ENCODE measurements at places on chromosomes 7 and 10.

DNA sequence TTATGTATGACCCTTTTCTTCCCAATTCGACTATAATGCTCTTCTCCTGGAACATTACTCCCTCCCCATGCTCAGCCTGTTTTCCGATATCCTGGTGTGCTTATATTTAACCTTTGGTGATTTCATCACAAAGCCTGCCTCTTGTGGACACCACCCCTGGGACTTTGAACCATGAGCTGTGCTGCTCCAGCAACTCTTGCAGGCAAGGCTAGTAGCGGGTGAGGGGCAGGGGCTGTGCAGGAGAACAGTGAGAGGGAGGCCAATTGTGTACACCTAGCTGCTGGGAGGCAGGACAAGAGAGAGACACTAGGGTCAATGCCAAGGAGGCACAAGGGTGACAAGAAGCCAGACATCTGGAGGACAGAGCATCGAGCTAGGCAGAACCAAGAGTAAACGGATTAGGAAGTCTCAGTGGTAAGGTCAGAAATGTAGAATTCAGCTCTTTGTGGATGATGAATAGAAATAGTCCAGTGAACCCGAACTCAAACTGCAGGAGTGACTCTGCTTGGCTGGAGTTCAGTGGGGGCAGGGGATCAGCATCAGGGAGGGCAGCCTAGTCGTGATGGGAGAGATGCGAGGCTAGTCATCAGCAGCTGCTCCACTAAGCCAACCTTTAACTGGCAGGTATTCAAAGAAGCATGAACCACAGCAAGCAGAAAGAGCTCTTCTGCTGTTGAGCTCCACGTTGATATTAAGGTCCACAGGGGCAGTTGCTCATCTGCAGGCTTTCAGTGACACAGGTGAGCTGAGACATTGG lies 31.0 kb upstream of the MKI67 start:
- DNase-seq: no peak

DNA sequence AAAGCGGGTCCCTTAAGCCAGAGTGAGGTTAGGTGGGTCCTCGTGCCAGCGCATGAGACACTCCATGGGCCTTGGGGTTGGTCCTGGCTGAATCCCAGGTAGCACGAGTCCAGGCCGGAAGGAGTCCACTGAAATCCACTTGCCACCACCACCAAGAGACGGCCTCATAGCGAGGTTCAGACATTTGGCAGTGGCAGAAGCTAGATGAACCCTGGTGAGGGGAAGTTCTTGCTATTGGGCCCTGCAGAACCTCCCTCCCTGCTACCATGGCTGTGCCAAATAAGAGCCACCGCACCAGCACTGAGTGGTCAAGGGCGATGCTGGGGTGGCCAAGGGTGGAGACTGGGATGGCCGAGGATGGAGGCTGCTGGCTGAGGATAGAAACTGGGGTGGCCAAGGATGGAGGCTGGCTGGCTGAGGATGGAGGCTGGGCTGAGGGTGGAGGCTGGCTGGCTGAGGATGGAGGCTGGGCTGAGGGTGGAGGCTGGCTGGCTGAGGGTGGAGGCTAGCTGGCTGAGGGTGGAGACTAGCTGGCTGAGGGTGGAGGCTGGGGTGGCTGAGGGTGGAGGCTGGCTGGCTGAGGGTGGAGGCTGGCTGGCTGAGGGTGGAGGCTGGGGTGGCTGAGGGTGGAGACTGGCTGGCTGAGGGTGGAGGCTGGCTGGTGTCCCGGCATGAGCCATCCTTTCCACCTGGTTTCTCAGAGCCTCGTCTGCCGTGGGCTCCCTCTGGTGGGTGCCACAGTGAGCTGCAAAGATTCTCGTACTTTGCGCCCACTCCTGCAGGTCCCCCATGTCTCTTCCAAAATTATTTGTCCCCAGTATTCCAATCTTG lies 88.2 kb downstream of the ELFN1 start:
- DNase-seq: no peak

DNA sequence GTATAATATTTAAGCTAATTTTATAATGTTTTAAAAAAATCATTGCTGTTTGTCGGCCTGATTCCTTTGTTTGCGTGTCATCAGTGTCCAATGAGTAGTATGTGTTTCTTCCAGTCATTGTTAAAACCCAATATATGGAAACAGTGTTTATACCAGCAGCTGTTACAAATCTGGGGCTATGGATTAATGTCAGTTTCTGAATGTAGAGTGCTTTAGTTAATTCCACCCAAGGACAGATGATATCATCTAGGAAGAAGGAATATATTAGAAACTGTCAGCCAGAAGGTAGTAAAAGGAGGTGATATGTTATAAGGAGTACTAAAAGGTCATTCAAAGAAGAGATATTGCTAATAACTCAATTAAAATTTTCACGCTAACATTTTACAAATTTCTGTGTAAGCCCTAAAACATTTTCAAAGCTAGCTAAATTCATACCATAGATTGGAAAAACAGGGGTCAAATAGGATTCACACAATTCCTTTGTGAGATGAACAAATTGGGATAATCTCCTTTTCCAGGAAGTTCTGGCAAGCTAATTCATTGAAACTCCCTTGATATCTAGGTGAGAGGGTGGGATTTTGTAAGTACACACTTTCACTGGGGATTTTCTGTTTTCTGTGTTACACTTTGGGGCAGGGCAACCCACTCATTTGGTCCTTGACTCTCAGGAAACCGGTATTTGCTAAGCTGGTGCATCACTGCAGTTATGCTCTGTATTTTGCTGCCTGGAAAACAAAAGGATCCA lies 448.8 kb downstream of the LRMDA start:
- no peak for DNase-seq

- DNase-seq: no peak
Measured at GRCh38 chr7:88399696-88400240, 93.1 kb upstream of the STEAP4 start.

- no peak for DNase-seq
Measured at GRCh38 chr10:116476461-116476860, 48.8 kb downstream of the PNLIPRP3 start.

DNA sequence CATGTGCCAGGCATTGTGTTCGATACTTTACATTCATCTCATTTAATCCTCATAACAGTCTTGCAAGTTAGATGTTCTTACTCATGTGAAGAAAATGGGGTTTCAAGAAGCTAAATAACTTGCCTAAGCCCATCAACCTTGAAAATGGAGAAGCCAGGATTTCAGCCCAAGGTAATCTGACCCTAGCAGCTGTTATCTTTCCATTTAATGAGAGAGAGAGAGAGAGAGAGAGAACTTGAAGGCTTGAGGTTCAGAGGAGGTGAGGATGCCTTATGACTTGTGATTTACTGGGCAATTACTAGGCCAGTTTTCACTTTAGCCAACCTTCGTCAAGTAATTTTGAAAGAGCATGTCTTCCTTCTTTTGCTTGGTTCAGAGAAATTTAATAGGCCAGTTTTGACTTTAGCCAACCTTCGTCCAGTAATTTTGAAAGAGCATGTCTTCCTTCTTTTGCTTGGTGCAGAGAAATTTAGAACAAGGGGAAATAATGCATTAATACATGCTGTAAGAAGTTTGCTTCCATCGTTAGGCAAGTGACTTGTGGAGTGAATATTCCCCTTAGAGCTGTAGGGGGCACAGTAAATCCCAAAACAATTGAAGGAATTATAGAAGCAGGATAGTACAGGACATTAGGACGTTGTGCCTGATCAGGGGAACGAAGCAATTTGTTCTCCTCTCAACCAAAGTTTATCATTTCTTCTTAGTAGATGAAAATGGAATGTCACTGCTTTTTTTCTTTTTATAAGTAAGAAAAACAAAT lies 143.0 kb upstream of the BMPER start:
- DNase-seq: no peak

DNA sequence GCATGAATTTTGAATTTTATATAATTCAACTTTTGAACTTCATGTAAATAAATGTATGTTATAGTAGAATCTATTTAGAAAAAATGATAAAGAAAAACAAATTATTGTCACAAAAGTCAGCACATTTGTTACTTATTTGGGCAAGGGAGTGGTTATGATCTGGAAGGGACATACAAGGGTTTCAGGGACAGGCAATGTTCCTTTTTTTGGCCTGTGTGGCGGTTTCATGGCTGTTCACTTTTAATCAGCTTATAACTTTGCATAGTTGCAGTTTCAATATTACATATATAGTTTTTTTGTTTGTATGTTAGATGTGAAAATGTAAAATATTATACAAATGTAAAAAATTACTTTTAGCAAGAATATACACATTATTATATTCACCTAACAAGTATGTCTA lies 256.2 kb downstream of the PCLO start:
- no peak for DNase-seq

DNA sequence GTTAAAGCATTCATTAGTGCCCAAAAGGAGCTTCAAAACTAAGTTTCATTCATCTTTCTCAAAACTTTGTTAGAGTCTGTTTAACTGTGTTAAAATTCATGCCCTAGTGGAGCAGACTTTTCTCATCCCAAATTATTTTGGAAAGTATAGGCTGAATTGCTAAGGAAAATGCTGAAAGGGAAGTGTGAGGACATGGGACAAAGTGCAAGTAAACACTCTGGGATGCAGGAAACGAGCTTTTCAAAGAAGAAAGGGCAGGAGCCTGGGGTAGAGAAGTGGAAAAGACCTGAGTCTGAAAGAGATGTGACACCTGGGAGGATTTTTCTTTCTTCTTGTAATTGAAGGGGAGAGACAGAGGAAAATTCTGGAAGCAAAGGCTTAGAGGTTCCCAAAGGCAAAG lies 93.1 kb upstream of the ANKRD1 start:
- no peak for DNase-seq

DNA sequence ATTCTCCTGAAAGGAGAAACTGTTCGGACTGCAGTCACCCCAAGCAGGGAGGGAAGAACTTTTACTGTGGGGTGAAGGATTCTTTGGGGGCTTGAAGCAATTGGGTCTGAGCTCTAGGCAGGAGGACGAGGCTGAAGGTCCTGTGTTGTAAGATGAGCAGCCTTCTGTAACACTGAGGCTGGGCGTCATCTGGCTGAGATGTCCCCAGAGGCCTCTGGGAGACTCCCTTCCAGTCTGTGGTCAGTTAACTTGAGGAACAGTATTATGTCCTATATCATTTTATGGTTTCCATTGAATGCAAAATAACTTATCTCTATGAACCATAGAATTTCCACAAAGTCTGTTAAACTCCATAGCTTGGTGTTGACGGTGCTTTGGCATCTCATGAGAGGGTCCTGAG lies 26.3 kb downstream of the FIGNL1 start:
- no peak for DNase-seq

- DNase-seq: no peak
Measured at GRCh38 chr10:77036993-77037734, 600.4 kb downstream of the KCNMA1 start.

DNA sequence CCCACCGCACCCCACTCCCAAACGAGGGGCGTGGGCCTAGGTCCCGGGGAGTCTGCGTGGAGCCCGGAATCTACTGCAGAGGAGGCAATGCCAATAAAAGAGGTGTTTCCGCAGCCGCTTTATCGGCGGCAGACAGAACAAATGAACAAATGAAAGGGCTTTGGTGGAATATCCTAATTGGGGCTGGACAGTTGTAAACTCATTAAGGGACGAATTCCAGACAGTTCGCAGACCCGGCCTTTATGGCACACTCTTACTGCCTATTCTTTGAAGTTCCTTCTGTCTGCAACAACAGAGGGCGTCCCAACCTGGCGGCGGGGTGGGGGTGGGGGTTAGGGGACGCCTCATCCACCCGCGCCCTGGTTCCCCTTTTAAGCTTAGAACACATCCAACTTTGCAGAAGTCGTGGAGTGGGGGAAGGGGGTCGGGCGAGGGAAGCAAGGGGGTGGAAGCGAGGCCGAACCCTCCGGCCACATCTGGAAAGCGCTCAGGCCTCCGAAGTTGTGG lies 4.1 kb downstream of the HOXA9 start:
- DNase-seq: no peak

DNA sequence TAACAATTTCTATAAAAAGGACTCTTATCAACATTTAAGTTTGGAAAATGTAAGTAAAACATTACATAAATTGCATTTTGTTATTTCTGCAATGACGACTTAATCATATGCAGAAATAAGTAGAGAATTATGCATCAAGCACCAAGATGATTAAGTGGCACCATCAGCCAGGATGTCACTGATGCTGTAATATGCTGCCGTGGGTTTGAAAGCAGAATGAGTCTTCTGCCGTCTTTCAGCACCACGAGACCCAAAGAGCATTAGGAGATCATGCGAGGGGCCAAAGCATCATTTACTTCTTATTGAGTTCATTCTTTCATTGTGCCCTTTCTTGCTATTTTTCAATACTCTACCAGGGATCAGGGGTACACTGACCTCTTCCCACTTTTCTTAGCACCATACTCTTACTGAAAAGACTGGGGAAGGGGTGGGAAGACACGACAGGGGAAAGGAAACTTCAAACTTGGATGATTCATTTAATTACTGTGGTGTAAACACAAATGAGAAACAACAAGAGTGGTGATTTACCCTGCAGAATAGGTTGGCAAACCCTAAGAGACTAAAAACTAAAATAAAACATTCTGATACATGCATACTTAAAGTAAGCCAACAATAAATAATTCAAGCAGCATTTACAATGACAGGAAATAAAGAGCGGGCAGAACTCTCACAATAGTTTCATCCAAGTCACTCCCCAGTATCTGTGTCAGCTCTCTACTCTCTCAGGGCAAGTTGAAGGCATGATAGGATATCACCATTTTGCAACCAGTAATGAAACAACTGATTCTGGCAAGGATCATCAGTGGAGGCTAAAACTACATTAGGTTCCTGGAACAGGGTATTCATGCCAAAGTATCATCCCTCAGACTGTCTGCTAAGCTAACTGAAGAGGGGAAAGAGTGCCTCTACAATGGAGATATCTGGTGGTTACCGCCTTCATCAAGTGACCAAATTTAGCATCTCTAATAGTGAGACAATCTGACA lies 70.8 kb downstream of the CUL2 start:
- no peak for DNase-seq

- no peak for DNase-seq
Measured at GRCh38 chr10:32940321-32941301, 17.4 kb downstream of the ITGB1 start.

All from kidney capillary endothelial cell (primary cell).